ENCODE measurements at places on chromosomes 16 and 17.

GRCh38 chr17:71286625-71287024 lies 834.2 kb upstream of the SOX9 start:
- DNase-seq, result no peak

DNA sequence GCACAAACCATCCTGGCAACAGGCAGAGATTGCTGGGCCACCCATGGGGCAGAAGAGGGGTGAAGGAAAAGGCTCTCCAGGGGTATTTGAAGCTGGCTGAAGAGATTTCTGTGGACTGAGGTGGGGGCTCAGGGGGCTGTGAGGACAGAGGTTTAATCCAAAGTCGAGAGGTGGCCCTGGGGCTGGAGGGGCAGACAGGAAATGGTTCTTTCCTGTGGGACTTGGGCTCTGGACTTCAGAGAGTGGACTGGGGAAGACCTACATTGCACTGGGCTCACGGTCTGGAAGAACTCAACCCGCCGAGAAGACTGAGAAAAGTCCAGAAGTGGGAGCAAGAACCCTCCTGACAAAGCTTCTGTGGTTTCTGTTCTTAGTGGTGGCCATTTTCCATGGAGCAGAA lies 2.9 kb downstream of the CCDC42 start:
- no peak for DNase-seq

DNA sequence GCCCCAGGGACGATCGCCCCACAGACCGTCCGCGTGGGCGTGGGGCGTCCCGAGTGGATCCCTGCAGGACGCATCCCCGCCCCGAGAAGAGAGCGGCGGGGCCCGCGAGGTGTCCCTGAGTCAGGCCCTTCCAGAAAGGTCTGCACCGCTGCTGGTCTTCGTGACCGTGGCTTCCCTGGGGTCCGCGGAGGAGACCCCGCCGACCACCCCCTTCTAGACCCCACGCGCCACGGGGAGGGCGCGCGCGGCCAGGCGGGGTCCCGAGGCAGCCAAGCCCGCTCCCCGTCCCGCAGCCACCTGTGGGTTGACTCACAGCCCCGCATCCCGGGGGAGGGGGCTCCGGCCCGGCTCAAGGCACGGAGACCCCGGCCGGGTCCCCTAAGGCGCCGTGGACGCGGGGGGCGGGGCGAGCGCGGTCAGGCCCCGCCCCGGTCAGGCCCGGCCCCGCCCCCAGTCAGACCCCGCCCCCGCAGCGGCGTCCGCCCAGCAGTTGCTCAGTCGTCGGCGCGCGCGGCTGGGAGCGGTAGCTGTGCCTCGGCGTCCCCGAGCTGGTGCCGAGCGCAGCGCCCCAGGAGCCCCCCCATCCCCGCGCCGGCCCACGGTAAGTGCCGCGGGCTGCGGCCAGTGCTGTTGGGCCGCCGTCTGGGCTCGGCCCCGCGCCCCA lies at the start of gene BAIAP3:
TSS of gene BAIAP3 (plus strand) at position 497 of the 664 bp plus-strand sequence. CDS start 4,905 bp downstream, outside the sequence.
- no peak for DNase-seq

GRCh38 chr17:18917506-18918032 lies 34.4 kb upstream of the SLC5A10 start:
- DNase-seq, result no peak

DNA sequence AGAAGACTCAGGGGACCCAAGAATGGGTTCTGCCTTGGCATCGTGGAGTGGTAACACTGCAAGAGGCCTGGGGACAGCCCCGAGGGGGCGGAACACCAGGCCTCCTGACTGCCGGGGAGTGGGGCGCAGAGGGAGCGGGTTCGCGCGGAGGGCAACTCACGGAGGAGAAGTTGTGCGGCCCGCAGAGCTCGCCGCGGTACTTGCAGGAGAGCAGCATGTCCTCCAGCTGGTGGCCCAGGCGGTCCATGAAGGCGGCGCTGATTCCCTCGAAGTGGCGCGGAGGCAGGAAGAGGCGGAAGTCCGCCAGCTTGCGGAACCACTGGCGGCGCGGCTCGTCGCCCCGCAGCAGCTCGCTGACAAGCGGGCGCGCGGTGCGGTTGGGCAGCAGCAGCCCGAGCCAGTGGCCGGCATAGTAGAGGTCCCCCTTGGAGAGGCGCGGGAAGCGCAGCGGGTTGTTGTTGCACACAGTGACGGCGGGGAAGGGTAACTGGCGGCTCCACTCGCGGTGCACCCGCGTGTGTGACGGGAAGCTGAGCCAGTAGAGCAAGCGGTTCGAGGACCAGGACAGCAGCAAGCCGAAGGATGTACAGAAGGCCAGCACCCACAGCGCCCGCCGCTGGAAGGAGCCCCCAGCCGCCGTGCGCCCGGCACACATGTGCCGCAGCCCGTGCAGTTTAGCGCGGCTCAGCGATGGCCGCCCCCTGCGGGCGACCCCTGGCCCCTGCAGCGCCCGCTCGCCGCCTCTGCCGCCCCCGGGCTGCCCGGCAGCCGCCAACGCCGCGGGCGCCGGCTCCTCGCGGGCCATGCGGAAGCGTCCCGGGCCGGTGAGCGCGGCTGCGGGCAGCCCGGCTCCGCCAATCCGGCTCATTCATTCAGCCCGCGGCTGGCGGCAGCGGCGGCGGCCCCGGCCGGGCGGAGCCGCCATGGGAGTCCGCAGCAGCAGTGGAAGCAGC lies 1.6 kb downstream of the ASIC2 start:
- no peak for DNase-seq

GRCh38 chr16:684961-685696 lies 995 bp upstream of the JMJD8 start:
- DNase-seq, result no peak

GRCh38 chr17:56158915-56159825 lies 5.9 kb downstream of the ANKFN1 start:
- no peak for DNase-seq

DNA sequence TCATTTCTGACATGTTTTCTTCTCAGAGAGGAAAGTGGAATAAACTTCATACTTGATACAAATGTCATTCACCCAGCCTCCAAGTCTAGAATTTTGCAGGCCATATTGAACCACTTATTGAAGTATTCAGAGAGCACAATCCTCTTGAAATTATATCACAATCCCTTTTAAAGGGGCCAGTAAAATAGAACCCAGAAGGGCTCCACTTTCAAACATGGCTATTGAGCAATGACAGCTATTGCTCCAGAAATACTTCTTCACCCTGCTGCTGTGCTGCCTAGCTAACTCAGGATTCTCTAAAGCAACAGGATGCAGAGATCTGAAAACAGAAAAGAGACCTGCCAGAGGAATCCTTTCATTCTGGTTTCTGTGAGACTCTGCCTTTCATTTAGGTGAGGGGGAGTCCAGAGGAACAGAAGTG lies 275.0 kb upstream of the CDH5 start:
- peak; percentile 80 for DNase-seq

GRCh38 chr17:39755554-39756379 lies 18.0 kb downstream of the GRB7 start:
- no peak for DNase-seq

DNA sequence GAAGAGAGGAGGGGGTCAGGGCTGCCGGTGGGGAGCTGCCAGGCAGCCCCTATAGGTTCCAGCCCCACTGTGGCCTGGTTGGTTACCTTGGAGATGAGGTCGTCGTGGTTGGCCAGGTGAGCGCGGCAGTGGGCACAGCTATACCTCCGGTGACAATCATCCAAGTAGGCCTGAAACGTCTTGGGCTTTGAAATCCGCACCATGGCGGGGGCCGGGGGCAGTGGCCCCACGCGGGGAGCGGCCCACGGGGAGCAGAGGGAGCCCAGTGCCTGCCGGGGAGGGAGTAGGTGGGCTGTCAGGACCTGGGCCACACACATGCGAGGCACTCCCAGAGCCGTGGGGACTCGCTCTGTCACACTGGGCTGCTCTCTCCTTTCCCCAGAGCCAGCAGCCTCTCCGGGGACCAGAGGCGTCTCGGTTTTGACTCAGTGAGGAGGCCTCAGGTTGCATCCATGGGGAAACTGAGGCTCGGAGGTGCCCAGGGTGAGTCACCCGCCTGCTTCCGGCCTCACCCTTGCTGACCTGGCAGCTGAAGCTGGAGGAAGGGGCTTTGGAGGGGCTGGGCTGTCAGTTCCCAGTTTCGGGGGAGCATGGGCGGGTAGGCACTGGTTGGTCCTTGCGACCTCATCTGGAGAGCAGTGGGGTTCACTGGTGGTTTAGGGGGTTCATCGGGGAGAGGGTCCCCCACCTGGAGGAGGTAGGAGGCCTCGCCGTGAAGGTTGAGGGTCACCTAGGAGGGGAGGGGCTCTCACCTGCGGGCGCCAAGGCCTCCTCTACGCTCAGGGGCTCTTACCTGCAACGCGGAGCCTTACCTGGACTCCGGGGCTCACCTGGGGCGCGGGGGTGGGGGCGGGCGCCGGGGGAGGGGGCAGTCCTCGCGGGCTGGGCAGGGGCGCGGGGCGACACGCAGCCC lies 591 bp downstream of the YPEL3 start:
- DNase-seq, result no peak

- no peak for DNase-seq
These were observed 8.5 kb downstream of the G6PC1 start for GRCh38 chr17:42908872-42909700.

GRCh38 chr16:2358811-2359210 lies 18.3 kb upstream of the ABCA3 start:
- no peak for DNase-seq

GRCh38 chr17:48037838-48038323 lies 284 bp upstream of the COPZ2 start:
- no peak for DNase-seq

DNA sequence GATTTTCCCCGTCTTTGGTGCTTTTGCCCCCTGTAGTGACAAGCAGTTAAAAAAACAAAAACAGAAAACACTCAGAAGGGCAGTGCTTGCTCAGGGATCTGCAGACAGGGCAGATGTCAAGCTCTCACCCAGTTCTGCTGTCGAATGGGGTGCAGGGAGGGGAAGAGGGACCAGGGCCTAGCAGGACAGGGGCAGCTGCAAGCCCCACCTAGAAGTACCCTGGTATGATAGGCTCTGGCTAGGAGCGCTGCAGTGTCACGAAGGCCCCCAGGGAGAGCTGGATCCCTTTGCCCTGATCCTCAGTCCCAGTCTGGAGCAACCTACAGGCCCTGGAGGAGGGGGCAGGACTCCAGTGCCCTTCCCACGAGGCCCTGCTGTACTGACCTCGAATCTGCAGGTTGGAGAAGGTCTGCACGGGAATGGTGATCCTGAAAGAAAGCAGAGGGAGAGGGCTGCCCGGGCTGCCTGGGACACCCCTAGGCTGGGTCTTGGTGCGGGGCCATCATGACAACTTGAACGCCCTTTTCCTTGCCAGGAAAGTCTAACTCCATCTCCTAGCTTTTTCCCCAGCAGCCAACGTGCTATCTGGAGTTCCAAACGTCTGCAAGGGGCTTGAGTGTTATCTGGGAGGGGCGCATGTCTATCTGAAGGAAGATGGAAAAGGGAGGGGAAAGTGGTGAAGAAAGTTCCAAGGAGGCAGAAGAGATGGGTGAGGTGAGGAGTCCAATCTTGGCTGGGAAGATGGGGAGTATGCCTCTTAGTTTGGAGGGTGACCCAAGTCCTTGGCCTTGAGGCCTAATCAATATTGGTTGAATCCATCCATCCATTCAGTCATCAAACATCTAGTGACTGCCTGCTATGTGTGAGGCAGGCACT lies 4.8 kb downstream of the GFAP start:
- no peak for DNase-seq

DNA sequence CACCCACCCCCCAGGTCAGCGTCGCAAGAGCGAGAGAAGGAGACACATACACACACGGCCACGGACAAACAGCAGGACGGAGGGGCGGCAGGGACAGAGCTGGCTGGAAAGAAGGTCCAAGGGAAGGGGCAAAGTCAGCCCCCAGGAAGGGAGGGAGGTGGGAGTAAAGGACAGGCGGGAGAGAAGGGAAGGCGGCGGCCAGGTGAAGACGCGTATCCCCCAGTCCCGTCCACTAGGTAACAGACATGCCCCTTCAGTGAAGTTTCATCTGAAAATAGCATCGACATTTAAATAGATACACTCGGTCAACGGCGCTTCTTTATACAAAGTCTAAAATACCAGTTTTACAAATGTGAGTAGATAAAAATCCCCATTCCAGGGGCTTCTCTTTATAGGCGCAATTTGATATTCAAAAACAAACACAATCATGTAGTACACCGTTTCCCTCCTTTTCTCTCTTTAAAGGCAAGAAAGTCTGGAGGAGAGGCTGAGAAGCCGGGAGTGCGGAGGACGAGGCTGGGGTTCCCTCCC lies 4.5 kb downstream of the CBX8 start:
- no peak for DNase-seq

GRCh38 chr16:89917773-89918452 lies 749 bp upstream of the MC1R start:
- peak; percentile 26 for DNase-seq

- DNase-seq, result no peak
These were observed 4.8 kb upstream of the ADAT1 start for GRCh38 chr16:75627851-75628250.

DNA sequence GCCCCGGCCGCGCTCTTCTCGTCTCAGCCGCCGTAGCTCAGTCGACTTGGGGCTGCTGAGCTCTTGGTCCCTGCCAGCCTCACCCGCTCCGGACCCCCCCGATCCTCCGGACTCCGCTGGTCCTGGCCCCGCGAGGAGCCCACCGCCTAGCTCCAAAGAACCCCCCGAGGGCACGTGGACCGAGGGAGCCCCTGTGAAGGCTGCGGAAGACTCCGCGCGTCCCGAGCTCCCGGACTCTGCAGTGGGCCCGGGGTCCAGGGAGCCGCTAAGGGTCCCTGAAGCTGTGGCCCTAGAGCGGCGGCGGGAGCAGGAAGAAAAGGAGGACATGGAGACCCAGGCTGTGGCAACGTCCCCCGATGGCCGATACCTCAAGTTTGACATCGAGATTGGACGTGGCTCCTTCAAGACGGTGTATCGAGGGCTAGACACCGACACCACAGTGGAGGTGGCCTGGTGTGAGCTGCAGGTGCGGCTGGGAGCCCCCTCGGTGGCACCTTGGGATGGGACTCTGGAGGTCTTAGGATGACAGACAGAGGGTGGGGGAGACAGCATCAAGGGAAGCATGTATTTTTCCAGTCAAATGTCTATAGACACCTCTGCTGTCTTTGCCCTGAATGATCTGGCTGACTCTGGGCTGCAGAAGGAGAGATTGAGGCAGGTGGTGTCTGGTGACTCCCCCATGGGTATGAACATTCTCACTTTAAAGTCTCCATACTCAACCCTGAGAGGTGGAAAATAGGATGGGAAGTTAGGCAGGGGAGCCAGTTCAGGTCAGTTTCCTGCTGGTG lies 635 bp downstream of the WNK4 start:
- DNase-seq, result no peak

DNA sequence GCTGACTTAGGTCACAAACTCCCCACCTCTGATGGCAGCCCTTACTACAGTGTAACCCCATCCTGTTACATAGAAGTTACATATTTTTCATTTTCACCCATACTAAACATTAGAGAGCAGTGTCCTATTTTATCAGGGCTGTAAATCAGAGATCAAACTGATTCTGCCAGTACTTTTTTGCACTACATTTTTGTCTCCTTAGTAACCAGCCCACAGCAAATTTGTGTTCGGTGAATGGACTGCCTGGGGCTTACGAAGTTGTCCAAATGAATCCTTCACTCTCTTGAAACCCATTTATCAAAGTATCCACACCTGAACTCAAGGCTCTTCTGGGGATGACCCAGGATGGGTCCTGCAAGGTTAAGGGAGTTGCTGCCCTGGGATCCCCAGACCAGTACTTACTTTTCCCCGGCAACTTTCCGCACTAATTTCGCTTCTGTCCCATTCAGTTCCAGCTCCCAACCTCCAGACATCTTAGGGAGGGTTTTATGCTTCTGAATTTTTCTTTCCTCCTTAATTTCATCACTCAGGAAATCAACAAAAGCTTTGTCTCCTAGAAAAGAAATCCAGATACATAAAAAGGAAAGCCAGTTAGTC lies 1.1 kb downstream of the C1QBP start:
- no peak for DNase-seq

GRCh38 chr16:66516509-66516807 lies 33.5 kb downstream of the TK2 start:
- no peak for DNase-seq

Measured in fibroblast of skin of left biceps (primary cell).